Stimulated activated CD4-positive, alpha-beta T cell treated with anti-CD3 and anti-CD28 coated beads, Interleukin-4, amount 100 ng/mL, for 48 hours (primary cell): ENCODE measurements at places on chromosomes 16 and 17.

- no peak for DNase-seq
These were observed 96.9 kb upstream of the ZNF750 start for GRCh38 chr17:82936768-82937171.

DNA sequence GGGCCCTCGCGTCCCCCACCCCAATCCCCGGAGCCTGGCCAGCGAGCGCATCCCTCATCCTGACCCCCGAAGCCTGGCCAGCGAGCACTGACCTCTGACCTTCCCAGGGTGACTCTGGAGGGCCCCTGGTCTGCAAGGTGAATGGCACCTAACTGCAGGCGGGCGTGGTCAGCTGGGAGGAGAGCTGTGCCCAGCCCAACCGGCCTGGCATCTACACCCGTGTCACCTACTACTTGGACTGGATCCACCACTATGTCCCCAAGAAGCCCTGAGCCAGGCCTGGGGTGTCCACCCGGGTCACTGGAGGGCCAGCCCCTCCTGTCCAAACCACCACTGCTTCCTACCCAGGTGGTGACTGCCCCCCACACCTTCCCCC lies 2.3 kb downstream of the TPSD1 start:
- DNase-seq = no peak

DNA sequence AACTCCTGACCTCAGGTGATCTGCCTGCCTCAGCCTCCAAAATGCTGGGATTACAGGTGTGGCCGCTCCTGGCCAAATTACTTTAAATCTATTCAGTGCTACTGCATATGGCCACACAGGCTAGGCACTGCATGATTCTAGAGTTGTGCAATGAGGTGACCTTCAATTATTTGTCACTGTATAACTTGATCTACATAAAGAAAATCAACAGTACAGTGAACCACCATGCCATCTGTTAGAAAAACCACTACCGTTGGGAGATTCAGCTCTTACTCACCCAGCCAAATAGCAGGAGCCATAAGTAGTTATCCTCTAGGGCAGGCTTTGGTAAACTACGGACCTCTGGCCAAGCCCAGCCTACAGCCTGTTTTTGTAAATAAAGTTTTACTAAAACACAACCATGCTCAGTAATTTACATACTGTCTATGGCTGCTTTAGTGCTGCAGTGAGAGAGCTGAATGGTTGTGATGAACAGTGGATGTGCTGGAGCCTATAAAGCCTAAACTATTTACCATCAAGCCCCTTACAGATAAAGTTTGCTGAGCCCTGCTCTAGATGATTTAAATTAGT lies 40.7 kb upstream of the TANC2 start:
- no peak for DNase-seq

DNA sequence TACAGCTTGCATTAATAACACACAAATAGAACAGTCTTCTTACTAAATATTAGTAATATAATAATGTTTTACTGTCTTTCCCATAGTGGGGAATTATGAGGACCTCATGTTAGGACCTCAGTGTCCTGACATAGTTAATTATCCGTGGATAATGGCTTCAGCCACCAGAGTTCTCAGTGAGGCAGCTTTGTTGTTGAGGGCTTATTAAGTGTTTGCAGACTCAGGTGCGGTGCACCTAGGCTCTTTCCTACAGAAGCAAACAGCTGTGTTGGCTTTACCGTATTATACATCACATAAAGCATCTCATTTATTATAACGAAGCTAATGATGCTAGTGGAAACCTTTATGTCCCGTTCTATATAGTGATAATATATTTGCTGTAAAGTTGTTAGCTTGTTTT lies 246.7 kb downstream of the FTO start:
- no peak for DNase-seq

DNA sequence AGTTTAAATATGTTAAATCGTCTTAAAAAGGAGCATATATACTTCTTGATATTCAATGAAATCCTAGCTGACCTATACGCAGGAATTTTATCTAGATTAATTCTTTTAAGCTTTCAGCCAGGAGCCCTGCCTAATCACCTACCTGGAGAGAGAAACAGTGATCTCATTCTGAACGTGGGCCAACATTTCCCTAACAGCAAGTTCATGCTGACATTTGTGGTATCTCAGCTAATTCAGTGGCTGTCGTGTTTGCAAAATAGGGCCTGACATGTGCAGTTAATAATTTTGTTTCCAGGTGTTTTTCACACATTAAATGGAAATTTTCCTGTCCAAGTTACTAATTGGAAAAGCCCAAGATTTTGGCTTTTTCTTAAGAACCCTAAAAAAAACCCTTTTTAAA lies 17.4 kb downstream of the KRT24 start:
- no peak for DNase-seq

DNA sequence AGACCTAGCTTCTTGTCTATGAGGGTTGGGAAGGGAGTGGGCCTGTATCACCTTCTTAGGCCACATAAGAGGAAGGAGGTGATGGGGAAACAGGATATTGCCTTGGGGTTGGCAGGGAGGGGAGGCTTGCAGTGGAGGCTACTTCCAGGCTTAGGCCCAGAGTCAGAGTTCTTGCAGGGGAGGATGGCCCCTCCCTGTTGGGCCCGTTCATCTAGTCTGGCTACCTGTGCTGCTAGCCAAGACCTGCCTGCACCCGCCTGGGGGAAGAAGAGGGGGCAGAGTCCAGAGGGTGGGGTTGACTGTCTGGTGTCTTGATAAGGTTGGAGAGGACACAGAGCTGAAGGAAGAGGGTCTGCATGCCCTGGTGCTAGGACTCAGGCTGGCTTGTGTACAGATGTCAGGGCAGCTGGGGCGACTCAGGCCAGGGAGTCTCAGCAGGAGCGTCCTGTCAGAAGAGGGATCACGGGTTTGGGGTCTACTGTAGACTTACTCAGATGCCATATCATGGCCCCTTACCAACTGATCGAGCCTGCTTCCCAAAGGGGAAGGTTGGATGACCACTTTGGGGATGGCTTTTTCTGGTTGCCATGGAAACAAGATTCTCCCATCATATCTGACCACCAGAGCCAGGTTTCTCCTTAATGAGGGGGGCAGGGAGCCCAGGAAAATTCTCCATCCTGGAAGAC lies 5.3 kb downstream of the KDM6B start:
- no peak for DNase-seq

DNA sequence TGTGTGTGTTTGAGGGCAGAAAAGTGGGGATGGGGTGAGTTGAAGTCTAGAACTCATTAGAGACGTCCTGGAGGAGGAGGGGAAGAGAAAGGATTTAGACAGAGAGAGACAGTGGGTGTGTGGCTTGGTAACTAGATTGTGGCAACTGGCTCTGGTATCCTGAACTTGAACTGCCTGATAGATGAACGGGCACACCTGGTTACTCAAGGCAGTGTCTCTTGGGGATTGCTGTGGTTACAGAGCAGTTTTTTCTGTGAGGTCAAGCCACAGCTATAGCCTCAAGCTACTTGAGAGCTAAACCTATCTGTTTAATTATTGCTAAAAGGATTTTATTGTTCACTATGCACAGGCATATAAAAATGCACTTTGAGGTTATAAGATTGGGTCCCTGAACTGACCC lies 29.8 kb upstream of the MYH2 start:
- no peak for DNase-seq

GRCh38 chr17:8421571-8421970 lies 14.1 kb upstream of the NDEL1 start:
- DNase-seq = no peak

- DNase-seq = no peak
These were observed 28.8 kb downstream of the NGFR start for GRCh38 chr17:49523706-49524472.

GRCh38 chr16:13313351-13313750 lies 412.0 kb downstream of the SHISA9 start:
- no peak for DNase-seq

DNA sequence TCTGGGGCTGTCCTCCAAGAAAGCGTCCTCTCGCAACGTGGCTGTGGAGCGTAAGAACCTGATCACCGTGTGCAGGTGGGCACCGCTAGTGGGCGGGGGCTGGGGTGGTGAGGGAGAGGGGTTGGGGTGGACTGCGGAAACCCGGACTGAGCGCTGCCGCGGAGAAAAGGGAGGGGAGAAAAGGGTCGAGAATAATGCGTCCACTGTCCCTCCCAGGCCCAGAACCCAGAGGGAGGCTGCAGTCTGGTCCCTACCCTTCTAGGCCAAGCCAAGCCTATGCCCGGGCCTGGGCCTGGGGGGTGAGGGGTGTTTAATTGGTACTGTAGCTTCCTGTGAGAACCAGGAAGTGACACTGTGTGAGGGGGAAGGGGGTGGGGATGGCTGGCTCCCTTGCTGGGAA lies 464 bp downstream of the RUNDC3A start:
- DNase-seq = no peak

DNA sequence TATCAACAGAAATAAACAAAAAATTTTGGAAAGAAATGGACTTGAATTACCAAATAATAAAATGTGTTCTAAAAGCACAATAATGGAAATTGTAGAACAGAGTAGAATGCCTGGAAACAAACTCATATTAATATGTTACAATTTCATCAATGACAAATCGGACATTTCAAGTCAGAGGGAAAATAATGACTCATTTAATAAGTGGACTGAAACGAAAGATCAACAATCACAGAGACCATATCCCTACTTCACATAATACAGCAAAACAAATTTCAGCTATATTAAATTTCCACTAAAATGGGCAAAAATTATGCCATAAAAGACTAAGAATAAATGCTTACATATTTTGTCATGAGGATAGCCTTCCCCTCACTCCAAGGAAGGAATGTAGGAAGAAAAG lies 25.7 kb downstream of the CDYL2 start:
- DNase-seq = no peak

DNA sequence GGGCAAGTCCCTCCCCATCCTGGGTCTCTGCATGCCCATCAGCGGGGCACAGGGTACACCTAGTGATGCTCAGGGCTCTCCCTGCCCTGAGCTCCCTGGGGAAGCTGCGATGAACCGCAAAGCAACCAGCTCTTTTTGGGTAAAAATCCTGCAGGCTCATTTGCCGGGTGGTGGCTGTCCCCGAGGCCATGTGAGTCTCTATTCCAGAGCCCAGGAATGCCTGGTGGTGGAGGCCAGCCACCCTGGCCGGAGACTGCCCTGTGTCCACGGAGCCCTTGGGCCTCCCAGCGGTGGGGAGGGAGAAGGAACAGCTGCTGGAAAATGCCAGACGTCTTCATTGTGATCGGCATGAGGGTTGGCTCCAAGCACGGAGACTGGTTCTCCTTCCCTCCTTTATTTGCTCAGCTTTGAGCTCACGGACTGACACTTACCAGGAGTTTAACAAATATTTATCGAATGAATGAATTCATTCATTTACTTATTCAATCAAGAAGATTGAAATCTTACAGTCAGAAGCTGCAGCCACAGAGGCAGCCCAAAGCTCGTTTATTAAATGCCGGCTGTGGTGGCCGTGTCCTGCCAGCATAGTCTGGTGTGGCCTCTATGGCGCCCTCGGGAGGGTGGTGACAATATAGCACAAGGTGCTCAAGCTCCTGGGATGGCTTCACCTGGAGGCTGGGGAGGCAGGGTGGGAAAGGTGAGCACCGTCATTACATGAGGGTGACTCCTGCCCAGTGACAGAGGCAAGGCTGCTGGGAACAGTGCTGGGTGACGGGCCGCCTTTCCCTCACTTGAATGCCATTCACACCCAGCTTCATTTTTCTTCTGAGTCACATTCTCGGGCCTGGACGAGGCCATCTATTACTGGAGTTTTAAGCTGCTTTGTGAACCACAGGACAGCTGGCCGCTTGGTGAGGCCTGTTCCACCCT lies 31.1 kb upstream of the JPH3 start:
- peak; percentile 11 for DNase-seq

GRCh38 chr16:1028524-1029258 lies 43.9 kb upstream of the SSTR5 start:
- DNase-seq = no peak

DNA sequence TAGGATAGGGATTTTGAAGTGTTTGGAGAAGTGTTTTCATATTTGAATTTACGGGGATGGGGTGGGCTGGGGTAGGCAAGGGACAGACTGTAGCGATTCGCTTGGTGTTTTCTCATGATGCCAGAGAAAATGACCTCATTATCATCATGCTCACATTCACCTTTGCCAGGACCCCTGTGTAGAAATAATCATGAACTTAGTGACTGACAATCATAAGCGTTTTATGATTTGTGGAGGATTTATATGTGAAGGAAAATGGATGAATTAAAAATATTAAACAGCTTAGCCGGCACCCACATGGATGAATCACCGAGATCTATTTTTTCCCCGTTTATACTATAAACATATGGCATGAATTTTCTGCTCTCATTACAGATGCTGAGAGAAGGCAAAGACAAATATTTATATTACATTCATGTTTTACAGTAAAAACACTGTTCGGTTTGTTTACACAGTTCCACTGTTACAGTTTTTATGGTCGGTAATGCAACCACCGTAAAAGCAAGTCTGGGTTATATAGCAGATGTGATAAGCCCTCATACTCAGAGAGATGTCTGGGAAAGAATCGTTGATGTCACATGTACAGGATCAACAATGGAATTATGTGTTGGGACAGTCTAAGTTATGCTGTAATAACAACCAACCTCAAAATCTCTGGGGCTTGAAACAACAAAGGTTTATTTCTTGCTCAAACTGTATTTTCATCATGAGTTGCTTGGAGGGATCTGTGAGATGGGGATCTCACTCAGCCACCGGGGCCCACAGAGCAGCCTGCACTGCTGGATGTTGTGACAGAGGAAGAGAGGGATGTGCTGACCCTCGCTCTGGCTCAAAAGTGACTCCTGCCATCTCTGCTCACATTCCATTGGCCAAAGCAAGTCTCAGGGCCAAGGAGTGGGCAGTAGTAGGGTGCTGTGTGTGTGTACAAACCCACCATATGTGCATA lies 85.1 kb downstream of the WWOX start:
- DNase-seq = no peak

DNA sequence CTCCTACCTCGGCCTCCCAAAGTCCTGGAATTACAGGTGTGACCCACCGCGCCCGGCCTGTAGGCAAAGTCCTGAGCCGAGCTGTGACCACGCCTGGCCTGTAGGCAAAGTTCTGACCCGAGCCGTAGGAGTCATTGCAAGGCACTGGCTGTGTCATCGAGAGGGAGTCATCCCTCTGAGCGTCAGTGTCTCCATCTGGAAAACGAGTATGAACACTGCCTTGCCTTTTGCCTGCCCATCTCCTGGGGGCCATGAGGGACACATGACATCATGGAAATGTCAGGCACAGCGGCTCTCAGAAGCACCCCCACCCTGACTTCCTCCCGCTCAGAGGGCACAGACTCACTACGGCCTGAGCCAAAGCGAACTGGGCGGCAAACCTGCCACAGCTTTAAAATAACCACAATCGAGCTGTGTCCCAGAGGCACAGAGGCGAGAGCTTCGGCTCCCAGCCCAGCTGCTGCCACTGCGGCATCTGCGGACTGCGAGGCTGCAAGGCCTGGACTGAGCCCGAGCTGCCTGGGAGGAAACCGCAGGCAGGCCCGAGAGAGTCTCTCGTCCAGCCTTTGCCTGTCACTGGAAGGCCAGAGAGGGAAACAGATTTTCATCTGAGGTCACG lies 50.8 kb downstream of the RPH3AL start:
- no peak for DNase-seq

DNA sequence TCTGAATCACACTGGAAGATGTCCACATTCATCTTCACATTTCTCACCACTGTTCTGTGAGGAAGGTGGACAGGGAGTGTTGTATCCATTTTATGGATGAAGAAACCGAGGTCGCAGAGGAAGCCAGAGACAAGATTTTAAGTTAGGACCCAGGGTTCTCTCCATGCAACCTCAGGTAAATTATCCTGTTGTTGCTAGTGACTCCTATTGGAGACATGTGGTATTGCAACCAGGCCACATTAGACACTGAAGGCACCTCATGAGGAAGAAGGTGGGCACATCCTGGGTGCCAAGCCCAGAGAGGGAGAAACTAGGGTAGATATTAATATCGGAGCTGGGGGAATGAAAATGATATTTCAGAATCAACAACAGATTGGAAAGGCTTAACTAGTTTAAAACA lies 8.5 kb upstream of the WNT9B start:
- DNase-seq = no peak

- DNase-seq = no peak
These were observed 33.7 kb upstream of the CIBAR2 start for GRCh38 chr16:85145734-85146531.
